ENCODE measurements at places on chromosomes 3 and 15. TPM values are rescaled to one million over a fixed set of nuclear protein-coding genes. Genes with fewer than 3 reads are reported as not detected.

The ECE2 gene
- total RNA-seq = 0.49 TPM

The ZNF502 gene
- total RNA-seq = 5.8 TPM

The PRR20G gene
- total RNA-seq = not detected

The KIF15 gene
- total RNA-seq = 1.1 TPM

The STAB1 gene
- 92.0 TPM for total RNA-seq

The TUSC7 gene
- total RNA-seq = not detected

The ABTB1 gene
- total RNA-seq = 75.3 TPM

GRCh38 chr3:186990277-186990676, 60.0 kb downstream of the ST6GAL1 start:
- no peak for DNase-seq

- DNase-seq = no peak
Measured at GRCh38 chr15:70491641-70492040, 271.7 kb downstream of the UACA start.

DNA sequence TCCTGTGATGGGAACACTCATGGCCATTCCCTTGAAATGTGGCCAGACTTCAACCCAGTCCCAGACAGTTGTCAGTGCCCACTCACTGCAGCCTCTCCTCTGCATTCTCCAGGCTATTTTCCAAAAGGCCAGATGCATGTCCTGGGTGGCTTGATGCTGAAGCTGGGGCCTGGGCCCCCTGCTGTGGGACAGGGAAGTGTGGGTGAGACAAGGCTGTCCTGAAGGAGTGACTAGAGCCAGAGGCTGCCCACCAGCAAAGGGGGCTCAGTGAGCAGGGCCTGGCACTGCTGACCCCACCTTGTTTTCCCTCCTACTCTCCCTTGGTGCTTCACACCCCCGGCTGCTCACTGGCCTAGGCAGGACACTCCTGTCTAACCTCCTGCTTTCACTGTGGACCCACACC, 11.9 kb downstream of the CISH start:
- DNase-seq = no peak

- no peak for DNase-seq
Measured at GRCh38 chr15:37907136-37907535, 27.3 kb upstream of the TMCO5A start.

DNA sequence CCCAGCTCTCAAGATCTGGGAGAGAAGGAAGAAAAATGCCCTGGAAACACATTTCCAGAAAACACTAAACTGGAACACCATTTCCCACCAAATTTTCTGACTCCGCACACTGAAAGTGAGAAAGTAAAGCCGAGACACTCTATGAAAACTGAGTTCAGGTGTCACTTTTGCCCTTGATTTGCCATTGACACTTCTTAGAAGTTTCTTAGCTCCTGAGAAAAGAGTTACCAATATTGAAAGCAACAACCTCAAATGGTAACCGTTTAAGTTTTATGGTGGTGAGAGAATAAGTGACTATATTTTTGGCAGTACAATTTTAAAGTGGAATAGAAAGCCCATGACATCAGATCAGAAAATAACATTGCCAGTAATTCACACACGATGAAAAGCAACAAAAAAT, 39.0 kb downstream of the CD86 start:
- no peak for DNase-seq

- peak; percentile 26 for DNase-seq
Measured at GRCh38 chr15:92580933-92581445, 74.6 kb downstream of the FAM174B start.

- DNase-seq = no peak
Measured at GRCh38 chr3:82509106-82509842, 747.8 kb upstream of the GBE1 start.

- DNase-seq = no peak
Measured at GRCh38 chr3:166955201-166955939, 424.7 kb downstream of the ZBBX start.

DNA sequence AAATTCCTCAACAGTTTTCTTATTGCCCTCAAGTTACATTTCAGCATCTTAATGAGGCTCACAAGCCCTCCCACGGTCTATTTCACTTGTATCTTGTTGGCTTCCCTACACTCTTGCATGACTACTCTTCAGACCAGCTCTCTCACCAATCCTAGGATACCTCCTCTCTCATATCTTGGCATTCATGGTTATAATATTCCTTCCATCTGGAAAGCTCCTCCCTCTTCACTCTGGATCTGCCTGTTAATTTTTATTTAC, 8.5 kb upstream of the CCDC80 start:
- DNase-seq = no peak

DNA sequence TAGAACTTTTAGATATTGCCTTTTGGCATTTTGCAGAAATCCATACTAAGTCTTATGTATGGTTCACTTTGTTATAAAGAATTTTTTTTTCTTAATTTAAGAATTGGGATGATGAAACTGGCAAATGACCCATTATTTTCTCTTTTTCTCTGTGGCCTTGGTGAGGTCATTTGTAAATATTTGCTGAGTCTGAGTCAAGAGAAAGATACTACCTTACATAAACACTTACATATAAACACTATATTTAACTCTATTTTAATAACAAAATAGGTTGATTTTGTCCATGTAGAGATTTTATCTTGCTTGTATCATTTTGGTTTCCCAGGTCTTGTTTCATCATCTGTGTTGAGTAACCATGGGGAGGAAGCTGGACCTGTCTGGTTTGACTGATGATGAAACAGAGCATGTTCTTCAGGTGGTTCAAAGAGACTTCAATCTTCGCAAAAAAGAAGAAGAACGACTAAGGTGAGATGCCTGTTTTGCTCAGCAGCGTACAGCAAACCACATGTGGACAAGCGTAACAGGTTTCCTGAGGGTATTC, 91.1 kb downstream of the MYRIP start:
- no peak for DNase-seq

- no peak for DNase-seq
Measured at GRCh38 chr3:175233957-175234940, 375.1 kb downstream of the NAALADL2 start.

GRCh38 chr3:86547692-86548091, 443.3 kb downstream of the VGLL3 start:
- DNase-seq = no peak

DNA sequence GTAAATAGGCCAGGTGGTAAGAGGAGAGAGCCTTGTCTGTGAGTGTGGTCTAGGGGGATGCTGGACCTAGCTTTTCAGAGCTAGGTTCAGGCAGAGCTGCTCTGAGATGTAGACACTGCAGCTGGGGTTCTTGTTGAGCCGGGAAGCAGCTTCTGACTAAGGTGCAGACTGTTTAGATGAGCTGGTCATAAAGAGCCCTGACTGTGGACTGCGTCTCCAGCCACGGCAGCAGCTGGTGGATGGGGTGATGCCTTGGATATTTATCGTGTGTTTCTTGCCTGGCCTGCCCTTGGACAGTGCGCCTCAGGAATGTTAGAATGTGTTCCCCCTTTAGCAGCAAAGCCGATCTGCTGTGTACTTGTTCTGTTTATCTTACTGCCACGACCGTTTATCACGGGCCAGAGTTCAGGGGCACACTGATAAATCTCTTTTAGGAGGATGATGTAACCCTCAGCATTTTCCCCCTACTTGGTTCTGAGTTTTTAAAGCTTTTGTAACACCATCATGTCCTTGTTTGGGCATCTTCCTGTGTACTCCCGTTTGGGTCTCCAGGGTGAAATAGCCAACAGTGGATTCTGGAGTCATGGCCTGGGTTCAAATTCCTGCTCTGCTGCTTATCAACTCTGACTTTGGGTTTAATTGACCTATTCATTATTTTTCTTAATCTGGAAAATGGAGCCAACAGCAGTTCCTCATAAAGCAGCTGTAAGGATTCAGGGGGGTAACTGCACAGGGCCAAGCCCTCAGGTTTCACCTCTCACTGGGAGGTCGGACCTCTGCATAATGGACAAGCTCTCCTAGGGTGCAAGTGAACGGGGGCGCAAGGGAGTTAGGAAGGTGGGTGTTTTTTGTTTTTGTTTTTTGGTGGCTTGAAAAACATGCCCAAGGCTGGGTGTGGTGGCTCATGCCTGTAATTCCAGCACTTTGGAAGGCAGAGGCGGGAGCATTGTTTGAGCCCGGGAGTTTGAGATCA, 51.4 kb downstream of the FLNB start:
- DNase-seq = peak; percentile 91

GRCh38 chr3:72663429-72663828, 184.8 kb downstream of the SHQ1 start:
- no peak for DNase-seq

DNA sequence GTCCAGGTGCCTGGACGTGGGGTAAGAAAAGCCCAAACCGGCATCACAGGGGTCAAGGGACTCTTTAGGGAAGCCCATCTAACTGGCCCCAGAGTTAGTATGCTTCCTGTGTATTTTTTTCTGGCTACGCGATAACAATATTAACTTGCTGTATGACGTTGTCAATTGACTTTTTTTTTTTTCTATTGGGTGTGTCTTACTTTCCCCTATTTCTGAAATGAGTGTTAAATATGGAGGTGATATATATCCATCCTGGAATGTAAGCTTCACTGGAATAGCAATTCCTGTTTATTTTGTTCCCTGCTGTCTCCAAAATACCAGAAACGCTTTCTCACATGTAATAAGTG, 598 bp upstream of the GMNC start:
- DNase-seq = no peak

DNA sequence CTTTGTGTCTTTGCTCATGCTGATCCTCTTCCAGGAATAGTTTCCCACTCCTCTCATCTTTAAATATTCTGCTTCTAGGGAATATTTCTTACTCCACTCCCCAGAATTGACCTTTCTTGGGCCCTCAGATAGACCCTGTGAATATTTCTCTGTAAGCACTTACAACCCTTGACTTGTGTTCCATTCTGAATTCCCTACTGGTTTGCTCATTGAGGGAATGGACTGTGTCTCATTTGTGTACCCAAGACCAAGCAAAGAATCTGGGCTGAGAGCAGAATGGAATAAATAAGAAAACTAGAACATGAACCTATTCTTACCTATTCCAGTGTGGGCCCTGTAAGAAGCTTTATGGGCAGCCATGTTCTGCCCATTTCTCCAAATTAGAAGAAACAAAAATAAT, 72.7 kb upstream of the TSPAN3 start:
- no peak for DNase-seq

Measured in sigmoid colon (tissue), 7 donors.